Adrenal gland (tissue), 19 donors: ENCODE measurements at places on chromosomes 13 and 19. TPM values are rescaled to one million over a fixed set of nuclear protein-coding genes. Genes with fewer than 3 reads are reported as not detected.

DNA sequence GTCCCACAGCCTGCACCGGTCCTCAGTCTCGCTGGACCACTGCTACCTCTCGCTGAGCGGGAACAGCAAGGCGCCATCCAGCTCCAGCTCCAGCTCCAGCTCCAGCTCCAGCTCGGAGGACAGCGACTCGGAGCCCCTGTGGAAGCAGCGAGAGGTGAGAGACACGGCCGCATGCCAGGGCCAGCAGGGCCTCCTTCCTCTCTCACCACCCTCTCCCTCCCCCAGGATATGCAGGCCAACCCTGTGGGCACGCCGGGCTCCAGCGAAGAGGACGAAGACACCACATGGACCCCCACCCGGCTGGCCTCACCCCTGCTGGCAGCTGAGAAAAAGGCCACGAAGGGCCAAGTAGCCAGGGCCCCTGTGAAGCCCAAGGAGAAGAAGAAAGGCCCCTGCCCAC is 7.3 kb downstream of the SIX5 start:
- H3K36me3 ChIP-seq = no peaks in the 10 kb centered on the region
- H3K27ac ChIP-seq = no peak overlapping the region
- peaks cover 11% of the 10 kb centered on the region for H3K4me1 ChIP-seq
- no peak overlapping the region for H3K4me3 ChIP-seq
- H3K27me3 ChIP-seq = no peaks in the 10 kb centered on the region

GRCh38 chr13:46751811-46752635 is 44.9 kb downstream of the ESD start:
- no peaks in the 10 kb centered on the region for H3K36me3 ChIP-seq
- DNase-seq = no peak
- no peak overlapping the region for H3K4me3 ChIP-seq
- no peaks in the 10 kb centered on the region for H3K27me3 ChIP-seq
- no peak overlapping the region for H3K27ac ChIP-seq
- H3K4me1 ChIP-seq = no peaks in the 10 kb centered on the region

GRCh38 chr13:21234526-21234925 is 58.1 kb downstream of the MRPL57 start:
- no peaks in the 10 kb centered on the region for H3K4me1 ChIP-seq
- DNase-seq = no peak
- no peaks in the 10 kb centered on the region for H3K36me3 ChIP-seq
- H3K27ac ChIP-seq = no peak overlapping the region
- no peak overlapping the region for H3K4me3 ChIP-seq

GRCh38 chr13:34085204-34085603 is 267.3 kb downstream of the RFC3 start:
- H3K4me3 ChIP-seq = no peak overlapping the region
- no peak overlapping the region for H3K27ac ChIP-seq
- H3K27me3 ChIP-seq = no peaks in the 10 kb centered on the region
- no peak for DNase-seq

GRCh38 chr13:45370922-45371406 is 30.0 kb upstream of the TPT1 start:
- H3K4me3 ChIP-seq = no peak overlapping the region
- H3K27me3 ChIP-seq = no peaks in the 10 kb centered on the region
- H3K27ac ChIP-seq = peak overlapping the region; percentile 5
- peaks cover 9% of the 10 kb centered on the region for H3K4me1 ChIP-seq
- DNase-seq = peak; percentile 77
- H3K36me3 ChIP-seq = no peaks in the 10 kb centered on the region

GRCh38 chr13:73070451-73071098 is 11.8 kb downstream of the KLF5 start:
- no peaks in the 10 kb centered on the region for H3K36me3 ChIP-seq
- no peak for DNase-seq
- H3K4me1 ChIP-seq = no peaks in the 10 kb centered on the region
- no peak overlapping the region for H3K27ac ChIP-seq
- no peak overlapping the region for H3K4me3 ChIP-seq

DNA sequence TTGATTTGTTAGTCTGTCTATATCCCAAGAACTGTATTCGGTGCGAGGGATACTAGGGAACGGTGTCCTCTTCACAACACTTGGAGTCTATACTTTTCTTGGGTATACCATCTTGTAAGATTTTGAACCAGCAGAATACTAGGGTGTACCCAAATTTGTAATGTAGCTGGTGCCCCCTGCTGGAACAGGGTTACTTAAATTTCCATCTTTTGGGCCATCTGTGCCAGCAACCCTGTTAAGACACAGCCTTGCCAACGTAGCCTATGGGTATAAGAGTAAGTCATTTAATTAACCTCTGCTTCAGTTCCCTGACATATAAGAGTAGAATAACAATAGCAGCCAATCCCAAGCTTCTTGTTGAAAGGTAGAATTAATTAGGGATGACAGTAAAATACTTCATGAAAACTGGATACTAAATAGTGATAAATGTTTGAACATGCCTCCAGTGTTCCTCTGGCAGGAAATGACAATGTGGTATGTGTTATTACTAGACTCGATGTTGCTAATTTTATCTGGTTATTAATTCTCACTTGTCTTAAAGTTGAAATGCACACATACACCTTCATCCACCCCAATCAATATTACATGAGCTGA is 607.6 kb downstream of the FGF9 start:
- H3K36me3 ChIP-seq = no peaks in the 10 kb centered on the region
- peak; percentile 63 for DNase-seq
- no peak overlapping the region for H3K4me3 ChIP-seq

TMEM272 gene
- polyA plus RNA-seq = 0.03 TPM

NOTCH3 gene
- 3.7 TPM for polyA plus RNA-seq

GRCh38 chr13:27131906-27132305 is 39.7 kb downstream of the USP12 start:
- no peak overlapping the region for H3K27ac ChIP-seq
- no peak for DNase-seq
- H3K27me3 ChIP-seq = no peaks in the 10 kb centered on the region
- H3K36me3 ChIP-seq = no peaks in the 10 kb centered on the region
- no peak overlapping the region for H3K4me3 ChIP-seq

DNA sequence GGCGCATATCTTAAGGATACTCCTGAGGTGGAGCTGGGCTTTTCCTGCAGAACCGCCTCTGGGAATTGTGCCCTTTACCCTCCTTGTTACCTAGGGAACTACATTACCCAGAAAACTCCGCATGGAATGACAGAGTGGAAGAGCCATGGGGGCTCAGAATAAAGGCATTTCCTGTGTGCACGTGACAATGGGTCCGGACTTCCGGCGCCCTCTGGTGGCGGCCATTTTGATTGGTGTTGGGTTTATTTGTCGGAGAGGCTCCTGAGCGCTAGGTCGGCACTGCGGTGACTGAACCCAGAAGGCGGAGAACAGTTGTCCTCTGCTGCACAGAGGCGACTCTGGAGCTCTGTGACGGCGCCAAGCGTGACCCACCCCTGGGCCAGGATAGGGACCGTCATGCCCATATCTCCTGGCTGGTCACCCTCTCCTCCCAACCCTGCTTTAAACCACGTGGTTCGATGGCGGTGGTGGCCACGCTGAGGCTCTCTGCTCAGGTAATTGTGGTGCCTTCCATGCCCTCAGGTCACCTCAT is at the start of gene ZNF587B:
TSS of gene ZNF587B (plus strand) at position 229 of the 532 bp plus-strand sequence. CDS start at position 459, 230 bp downstream.
- H3K27ac ChIP-seq = no peak within 1 kb of the TSS
- no peaks in the 10 kb centered on the region for H3K36me3 ChIP-seq
- no peaks in the 10 kb centered on the region for H3K4me1 ChIP-seq

DNA sequence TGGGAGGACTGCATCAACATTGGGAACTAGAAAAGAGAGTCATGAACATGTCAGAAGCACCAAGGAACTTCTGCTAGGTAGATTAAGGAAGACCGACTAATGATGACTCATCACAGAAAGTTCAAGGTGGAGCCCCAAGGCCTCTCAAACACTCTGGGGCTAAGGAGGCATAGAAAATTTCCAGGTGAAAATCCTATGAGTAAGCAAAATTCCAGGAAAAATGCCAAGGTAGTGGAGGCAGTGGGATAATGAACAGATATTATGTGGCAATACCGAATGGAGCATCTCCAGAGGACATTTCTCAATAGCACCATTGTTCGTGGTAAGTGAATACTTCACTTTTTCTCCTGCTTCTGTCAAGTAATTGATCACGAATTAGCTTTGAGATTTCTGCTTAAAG is 336.5 kb downstream of the MZT1 start:
- no peaks in the 10 kb centered on the region for H3K27me3 ChIP-seq
- H3K36me3 ChIP-seq = no peaks in the 10 kb centered on the region
- no peak overlapping the region for H3K27ac ChIP-seq
- peak; percentile 22 for DNase-seq

- no peaks in the 10 kb centered on the region for H3K4me1 ChIP-seq
- H3K4me3 ChIP-seq = no peak overlapping the region
- no peaks in the 10 kb centered on the region for H3K27me3 ChIP-seq
- DNase-seq = no peak
Observed at GRCh38 chr13:65532231-65532630, 1697.9 kb downstream of the PCDH9 start.

- H3K4me3 ChIP-seq = no peak overlapping the region
- no peaks in the 10 kb centered on the region for H3K27me3 ChIP-seq
- no peaks in the 10 kb centered on the region for H3K36me3 ChIP-seq
- no peak overlapping the region for H3K27ac ChIP-seq
- no peak for DNase-seq
- no peaks in the 10 kb centered on the region for H3K4me1 ChIP-seq
Observed at GRCh38 chr19:16514383-16515019, 18.3 kb downstream of the C19orf44 start.

SLC6A16 gene
- polyA plus RNA-seq = 1.1 TPM

DNA sequence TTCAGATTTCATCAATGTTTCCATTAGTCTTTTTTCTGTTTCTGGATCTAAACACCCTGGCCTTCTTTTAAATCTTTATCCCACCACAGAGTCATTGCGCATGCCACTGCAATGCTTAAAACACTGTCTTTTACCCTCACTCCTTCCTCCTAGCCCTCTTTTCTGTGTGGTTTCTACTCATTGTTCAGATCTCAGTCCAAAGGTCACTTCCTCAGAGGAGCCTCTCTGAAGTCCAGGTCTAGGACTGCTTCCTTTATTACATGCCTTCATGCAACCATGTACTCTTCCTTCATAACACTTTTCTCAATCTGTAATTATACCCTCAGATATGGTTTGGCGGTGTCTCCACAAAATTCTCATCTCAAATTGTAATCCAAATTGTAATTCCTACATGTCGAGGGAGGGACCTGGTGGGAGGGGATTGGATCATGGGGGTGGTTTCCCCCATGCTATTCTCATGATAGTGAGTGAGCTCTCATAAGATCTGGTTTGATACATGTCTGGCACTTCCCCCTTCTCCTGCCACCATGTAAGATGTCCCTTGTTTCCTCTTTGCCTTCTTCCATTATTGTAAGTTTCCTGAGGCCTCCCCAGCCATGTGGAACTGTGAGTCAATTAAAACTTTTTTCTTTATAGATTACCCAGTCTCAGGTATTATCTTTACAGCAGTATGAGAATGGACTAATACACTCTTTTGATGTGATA is 808.9 kb downstream of the DIAPH3 start:
- no peak overlapping the region for H3K4me3 ChIP-seq
- DNase-seq = no peak

DNA sequence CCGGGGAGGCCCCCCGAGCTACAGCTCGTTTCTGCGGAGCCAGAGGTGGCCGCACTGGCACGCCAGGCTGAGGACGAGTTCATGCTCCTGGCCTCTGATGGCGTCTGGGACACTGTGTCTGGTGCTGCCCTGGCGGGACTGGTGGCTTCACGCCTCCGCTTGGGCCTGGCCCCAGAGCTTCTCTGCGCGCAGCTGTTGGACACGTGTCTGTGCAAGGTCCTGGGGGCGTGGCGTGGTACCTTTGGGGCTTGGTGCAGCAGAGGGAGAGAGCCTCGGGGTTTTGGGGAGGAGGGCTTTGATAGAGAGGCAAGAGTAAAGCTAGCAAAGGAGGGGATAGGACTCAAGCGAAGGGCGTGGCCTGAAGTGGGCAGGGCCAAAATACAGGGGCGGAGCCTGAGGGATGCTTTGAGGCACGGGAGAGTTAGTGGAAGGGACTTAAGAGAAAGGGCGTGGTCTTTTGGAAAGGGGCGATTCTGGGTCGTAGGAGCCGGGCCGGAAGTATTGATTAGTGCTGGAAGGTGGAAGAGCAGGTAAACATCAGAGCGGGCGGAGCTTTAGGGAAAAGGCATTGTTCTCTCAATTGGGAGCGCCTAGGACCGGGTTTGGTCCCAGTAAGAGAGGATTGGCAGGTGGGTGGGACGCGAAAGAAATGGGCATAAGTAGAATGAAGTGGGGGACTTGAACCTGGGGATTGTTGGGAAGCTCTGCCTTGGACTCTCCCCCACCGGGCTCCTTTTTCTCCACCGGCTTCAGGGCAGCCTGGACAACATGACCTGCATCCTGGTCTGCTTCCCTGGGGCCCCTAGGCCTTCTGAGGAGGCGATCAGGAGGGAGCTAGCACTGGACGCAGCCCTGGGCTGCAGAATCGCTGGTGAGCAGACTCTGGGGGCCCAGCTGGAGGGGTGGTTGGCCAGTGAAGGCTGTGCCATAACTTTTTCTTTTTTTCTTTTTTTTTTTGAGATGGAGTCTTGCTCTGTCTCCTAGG is 1.2 kb downstream of the PPM1N start:
- no peak overlapping the region for H3K27ac ChIP-seq
- no peak for DNase-seq
- peak overlapping the region; percentile 17 for H3K4me3 ChIP-seq
- H3K4me1 ChIP-seq = peaks cover 19% of the 10 kb centered on the region

IQCN gene
- polyA plus RNA-seq = 45.2 TPM

- no peak for DNase-seq
- no peaks in the 10 kb centered on the region for H3K4me1 ChIP-seq
- H3K27me3 ChIP-seq = no peaks in the 10 kb centered on the region
Observed at GRCh38 chr13:74061926-74062595, 72.1 kb downstream of the KLF12 start.

DNA sequence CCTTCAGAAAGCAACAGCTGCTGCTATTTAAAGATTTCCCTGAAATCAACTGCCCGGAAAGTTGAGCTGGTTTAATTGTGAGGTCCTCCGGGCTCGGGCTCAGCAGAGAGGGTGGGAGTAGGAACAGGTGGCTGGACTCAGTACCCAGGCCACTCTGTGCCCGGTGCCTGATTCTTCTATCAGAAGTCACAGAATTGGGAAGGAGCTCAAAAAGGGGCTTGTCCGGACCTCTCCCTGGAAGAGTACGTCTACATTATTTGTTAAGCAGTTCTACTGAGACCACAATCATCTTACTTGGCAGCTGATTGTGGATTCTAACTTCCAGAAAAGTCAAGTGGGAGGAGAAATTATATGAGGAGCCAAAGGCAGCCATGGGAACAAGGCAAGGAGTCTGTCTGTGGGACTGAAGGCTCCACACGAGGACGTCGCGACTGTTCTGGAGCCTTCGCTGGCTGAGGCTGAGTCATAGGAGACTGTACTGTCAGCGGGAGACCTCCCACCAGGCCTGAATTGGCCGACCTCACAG is 91.7 kb upstream of the ANKRD10 start:
- H3K4me3 ChIP-seq = no peak overlapping the region
- H3K4me1 ChIP-seq = peaks cover 5% of the 10 kb centered on the region

DNA sequence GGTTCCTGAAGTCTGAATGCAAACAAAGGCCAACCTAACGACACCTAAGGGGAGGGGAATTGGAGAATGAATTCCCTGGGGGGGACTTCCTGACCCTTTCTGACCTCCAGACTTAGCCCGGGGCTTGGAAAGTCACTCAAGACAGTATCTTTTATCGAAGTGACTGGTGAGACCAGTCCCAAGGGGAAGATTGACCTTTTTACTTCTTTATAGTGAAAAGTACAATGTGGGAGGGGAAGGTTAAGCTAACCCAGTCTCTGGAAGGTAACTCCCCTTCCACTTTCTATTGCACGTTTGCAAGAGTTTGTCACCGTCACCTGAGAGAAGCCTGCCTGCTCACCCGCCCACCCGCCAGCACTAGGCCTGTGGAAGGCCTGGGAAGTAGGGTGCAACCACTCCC is 111.9 kb downstream of the EFNB2 start:
- no peaks in the 10 kb centered on the region for H3K27me3 ChIP-seq
- H3K36me3 ChIP-seq = no peaks in the 10 kb centered on the region
- no peaks in the 10 kb centered on the region for H3K4me1 ChIP-seq
- no peak for DNase-seq
- no peak overlapping the region for H3K4me3 ChIP-seq
